ENCODE measurements at places on chromosomes 2 and 18. TPM values are rescaled to one million over a fixed set of nuclear protein-coding genes. Genes with fewer than 3 reads are reported as not detected.

ASB18 gene
- 1.5 TPM for total RNA-seq

LGALSL gene
- 25.9 TPM for total RNA-seq

ZNF521 gene
- 20.5 TPM for total RNA-seq

GRCh38 chr2:95389245-95390119, 13.0 kb upstream of the FAHD2A start:
- DNase-seq, result peak; percentile 58

- peak; percentile 87 for DNase-seq
These were observed 72.8 kb upstream of the TAF1B start for GRCh38 chr2:9770308-9771100.

GRCh38 chr18:74453642-74454198, 3.4 kb downstream of the DIPK1C start:
- no peak for DNase-seq

GRCh38 chr18:49812286-49813068, 856 bp downstream of the ACAA2 start:
- DNase-seq, result no peak

Data from dorsolateral prefrontal cortex (tissue), 122 donors.